CD14-positive monocyte (primary cell): ENCODE measurements at places on chromosomes 6 and 20.
A peak's percentile ranks its signal among the peaks of the same experiment; 100 is the strongest.

DNA sequence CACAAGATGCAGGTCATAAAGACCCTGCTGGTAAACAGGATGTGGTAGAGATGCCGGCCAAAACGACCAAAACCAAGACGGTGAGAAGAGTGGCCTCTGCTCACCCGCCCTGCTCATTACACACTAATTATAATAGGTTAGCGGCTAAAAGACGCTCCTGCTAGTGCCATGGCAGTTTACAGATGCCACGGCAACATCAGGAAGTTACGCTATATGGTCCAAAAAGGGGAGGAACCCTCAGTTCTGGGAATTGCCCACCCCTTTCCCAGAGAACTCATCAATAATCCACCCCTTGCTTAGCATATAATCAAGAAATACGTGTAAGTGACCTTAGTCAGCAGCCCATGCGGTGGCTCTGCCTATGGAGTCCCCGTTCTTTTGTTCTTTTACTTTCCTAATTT is 17.6 kb downstream of the BHLHE23 start:
- no peak for DNase-seq

DNA sequence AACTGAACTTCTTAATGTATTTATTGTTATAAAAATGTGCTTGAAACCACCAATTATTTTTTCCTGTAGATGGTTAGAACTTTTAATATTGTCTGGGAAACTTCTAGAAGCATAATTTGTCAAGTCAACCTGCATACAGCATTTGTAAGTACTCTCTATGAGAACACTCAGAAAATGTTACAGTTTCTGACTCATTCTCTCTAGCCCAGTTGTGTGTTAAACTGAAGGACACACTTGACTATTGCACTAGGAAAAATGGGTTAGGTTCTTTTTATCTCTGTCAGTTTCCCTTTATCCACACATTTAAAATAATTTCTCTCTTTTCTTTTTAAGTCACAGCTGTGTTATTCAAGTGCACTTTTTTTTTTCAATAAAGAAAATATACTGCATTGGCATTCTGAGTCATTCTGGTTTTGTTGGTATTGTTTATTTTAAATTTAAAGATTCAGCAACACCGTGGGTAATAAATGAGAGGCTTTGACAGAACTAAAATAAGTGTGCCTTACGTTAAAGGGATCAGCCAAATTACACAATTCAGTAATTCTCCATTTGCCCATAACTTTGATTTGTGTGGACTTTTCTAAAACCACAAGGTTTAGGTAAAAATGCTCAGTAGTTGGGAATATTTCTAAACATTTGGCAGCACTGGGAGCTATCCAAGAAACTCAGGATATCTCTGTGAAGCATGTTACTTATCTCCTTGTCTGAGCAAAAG is 50.7 kb downstream of the OPN5 start:
- no peak for DNase-seq

- no peak for DNase-seq
These were observed 11.8 kb upstream of the ZNF831 start for GRCh38 chr20:59151820-59152219.

- peak; percentile 30 for DNase-seq
These were observed 45.4 kb upstream of the BTN3A2 start for GRCh38 chr6:26319405-26320128.

DNA sequence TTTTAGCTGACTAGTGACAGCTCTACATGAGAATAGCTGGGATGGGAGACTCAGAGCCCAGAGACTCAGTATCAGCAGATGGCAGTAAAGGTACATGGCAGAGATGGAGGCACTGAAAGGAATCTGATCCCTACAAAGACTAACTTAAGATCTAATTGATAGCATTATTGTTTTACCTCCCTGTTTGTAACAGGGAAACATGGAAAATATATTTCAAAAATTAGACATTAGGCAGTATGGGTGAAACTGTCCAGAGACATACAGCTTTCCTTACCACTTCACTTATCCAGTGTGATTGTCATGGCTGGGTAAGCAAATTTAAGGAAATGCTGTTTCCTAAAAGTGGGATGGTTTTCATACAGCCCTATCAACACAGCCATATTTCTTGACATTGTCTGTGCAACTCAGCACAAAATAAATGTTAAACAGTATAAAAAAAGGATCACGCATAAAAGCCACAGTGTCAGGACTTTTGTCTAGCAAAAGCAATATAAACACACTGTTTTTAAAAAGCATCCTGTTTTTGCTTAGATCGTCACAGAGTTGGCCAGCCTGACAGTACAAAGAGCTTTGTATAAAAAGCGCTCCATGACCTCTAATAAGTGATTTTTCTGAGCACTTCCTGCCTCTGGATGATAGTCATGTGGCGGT is 376.9 kb downstream of the PHF3 start:
- no peak for DNase-seq

DNA sequence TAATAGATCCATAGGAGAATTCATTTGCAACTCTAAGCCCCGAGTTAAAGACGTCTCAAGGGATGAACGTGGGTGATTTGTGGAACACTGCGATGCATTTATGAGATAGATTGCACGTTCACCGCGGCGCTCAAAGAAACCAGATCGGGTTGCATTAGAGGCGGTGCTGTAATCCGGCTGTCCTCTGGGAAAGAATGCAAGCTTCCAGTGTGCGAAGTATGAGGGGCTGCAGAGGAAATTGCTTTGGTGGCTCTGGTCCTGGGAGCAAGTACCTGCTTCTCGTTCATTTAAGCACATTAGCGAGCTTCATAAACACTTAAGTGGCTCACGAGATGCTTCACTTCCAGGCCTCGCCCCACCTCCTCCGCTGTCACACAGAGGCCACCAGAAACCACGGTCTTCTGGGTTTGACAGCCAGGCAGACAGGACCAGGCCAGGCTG is 182.3 kb downstream of the CDH4 start:
- DNase-seq = no peak

DNA sequence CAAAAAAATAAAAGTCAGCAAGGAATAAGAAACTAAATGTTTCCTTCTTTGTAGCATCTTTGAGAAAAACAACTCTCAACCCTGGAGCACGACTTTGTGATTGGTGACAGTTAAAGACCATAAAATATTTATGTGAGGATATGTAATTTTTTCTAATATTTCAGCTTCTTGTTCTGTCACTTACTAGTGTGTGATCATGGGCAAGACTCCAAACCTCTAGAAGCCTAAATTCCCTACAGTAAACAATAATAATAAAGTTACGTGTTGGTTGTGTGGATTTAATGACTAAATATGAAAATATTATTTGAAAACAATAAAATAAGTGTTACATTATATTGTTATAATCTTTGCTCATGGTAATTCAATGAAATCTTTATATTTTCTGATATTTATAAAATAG is 735.6 kb upstream of the MARCKS start:
- no peak for DNase-seq

- DNase-seq = no peak
These were observed 174.3 kb downstream of the CDKAL1 start for GRCh38 chr6:20708367-20709124.

DNA sequence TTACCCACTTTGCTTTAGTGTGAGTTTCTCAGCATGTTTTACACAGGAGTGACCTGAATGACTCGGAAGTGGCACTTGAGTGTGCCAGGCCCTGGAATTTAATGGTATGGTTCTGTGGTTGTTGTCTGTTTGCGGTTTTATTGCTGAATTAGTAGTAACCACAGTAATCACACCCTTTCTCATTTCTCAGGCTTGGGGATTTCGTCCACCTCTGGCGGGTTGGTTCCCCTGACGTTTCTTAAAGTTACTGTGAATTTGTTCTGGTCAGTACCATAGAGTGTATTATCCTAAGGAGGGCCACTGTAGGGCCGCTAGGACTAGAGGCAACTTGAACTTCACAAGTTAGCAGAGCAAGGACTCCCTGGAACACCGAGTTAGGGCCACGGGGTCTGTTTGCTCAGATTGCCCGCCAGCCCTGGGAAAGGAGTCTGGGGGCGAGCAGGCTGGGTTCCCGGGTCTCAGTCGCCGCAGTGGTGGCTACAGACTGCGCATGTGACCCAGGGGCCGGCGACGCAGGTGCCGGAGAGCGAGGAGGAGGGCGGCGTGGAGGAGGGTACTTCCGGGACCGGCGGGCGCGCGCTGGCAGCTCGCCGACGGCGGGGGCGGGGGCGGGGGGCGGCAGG is 546 bp upstream of the KLHL32 start:
- no peak for DNase-seq

GRCh38 chr6:15752820-15753219 is 90.0 kb upstream of the DTNBP1 start:
- no peak for DNase-seq

DNA sequence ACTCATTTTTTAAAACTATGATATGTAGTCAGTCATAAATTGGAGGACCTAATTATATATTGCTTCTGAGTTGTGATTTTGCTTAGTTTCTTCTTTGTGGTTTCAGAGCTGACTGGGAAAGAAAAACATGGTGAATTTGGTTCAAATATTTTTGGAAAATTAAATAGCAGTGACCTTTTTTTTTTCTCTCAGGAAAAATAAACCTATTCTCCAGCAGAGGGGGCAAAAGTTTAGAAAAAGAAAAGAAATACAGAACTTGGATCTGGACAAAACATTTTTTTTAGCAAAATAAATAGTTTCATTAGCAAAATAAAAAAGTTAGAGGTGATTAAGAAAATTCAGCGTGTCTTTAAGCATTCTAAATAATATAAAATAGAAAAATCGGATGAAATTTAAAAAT is 10.2 kb downstream of the COL10A1 start:
- DNase-seq = no peak

GRCh38 chr20:33522256-33522820 is 32.4 kb downstream of the CBFA2T2 start:
- no peak for DNase-seq

DNA sequence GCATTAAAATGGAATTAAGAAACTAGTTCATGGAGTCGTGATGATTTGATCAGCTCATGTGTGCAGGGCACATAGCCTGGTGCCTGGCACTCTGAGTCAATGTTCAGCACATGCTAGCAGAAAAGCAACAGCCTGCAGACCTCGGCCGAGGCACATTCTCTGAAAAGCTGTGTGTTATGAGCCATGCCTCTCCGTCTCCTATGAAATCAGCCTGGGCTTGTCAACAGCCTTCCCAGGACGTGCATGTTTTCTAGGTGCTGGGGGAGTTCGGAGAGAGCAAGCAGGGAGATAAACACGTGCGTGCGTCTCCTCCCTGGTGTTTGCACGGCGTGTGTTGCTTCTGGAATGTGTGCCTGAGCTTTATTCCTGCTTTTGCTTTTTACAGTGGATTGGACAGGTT is 207.8 kb upstream of the KCNG1 start:
- no peak for DNase-seq

- no peak for DNase-seq
These were observed 282.6 kb downstream of the BMP7 start for GRCh38 chr20:56983813-56984212.

DNA sequence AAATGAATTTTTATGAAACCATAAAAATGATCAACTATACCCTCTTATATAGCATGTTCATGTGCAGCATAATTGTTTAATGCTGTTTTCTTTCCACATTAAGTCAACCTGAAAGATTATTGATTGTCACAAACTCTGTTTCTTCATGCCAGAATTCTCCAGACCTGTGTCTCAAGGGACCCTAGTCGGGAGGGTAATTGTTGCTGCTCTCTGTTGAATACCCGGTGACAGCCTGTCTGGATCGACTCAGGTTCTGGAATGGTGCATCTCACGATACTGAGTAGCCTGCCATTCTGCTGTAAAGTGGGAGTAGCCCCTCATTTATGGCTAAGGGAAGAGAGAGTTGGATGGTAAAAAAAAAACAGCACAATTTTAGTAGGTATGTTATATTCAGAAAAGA is 449.9 kb upstream of the SOX4 start:
- no peak for DNase-seq

DNA sequence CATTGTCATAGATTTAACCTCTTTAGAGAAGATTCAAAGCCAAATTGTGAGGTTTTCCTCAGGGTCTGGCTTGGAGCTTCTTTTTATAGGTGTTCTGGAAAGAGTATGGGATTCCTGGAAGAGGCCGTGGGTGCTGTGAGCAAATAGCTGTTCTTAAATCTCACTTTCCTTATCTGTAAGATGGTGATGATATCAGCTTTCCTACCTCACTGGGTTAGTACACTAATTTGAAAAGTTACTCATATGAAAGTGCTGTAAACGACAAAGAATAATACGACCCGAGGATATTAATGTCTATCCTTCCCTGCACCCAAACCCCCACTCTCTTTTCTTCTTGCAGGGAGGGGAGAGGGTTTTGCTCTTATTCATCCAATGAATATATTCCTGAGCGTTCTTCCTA is 116.9 kb upstream of the ENPP5 start:
- no peak for DNase-seq
